Cerebellar cortex (tissue), 1 donor: ENCODE measurements at places on chromosomes 16 and 17.

- DNase-seq = no peak
Measured at GRCh38 chr17:27327871-27328270, 34.0 kb downstream of the WSB1 start.

DNA sequence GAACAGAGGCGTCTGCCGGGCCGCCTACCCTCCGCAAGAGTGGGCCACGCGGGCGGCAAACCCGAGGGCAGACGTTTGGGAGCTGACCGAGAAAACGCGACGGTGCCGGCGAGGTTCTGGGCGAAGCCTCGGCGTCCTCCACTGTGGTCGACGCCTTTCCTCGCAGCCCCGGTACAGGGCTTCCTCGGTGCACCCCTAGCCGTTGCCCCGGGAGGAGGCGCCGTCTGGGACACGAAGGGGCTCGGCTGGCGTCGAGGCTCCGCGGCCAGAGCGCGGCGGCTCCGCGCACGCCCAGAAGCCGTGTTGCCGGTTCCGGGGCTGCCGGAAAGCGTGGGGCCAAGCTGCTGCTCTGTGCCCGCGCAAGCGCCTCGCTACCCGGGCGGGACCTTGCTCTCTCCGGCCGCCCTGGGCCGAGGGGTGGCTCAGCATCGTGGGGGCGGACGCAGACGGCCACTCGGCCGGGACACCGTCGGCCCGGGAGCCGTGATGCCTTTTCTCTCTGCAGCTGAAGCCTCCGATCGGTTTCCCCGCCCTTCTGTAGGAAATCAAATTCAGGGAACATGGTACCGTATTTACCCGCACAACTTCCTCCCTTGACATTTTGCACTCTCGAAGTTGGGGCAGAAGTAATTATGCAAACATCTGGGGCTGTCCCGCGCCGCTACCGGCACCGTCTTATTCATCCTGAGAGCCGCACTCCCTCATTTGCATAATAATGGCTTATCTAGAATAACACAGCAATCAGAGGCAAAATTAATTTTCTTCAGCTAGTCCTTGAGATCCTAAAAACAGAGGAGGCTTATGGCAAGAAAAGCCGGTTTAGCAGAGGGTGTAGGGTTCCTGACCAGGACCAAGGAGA is 7.3 kb upstream of the CBX8 start:
- DNase-seq = no peak

DNA sequence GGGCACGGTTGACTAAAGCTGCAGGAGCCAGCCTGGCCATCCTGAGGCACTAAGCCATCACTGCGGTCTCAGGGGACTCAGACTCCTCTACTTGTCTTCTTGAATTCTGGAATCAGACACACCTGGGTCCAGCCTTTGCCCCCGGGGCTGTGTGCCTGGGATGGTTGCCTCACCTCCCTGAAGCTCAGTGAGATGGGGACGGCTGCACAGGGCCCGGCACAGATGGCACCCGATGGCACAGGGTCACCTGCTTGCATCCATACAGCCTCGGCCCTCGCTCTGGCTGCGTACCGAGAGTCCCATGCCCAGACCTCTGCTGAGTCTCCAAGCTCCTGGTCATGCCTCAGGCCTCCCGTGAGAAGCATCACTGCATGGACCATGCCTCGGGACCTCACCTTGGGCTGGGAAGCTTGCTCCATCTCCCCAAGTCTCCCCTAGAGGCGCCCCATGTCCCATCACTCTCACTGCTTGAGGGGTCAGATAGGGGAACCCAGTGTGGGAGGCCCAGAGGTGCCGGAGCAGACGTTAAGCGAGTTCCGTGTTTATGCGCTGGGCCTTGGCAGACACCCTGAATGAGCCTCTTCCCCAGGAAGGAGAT is 316.3 kb downstream of the SEC14L1 start:
- no peak for DNase-seq

GRCh38 chr17:45038728-45039634 is 12.5 kb downstream of the DCAKD start:
- peak; percentile 50 for DNase-seq

GRCh38 chr16:88965411-88965810 is 11.6 kb downstream of the CBFA2T3 start:
- no peak for DNase-seq

GRCh38 chr16:83994087-83994486 is 26.0 kb downstream of the NECAB2 start:
- no peak for DNase-seq

DNA sequence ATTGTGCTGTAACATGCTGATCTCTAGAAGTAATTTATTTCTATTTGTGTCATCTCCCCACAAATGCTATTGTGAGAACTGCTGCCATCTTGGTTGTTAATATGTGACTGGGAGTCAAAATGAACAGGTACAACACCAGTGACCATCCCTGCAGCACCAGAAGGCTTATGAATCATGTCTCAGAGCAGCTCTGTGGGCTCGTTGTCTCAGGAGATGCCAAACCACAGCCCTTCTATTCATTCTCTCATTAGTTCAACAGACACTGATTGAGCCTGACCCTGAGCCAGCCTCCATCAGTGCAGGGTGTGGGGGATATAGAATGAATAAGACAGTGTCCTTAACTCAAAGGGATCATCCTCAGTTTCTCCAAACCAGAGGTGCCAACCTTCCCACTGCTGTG is 92.5 kb downstream of the UTP18 start:
- DNase-seq = no peak

- DNase-seq = no peak
Measured at GRCh38 chr16:7504844-7505243, 172.2 kb downstream of the RBFOX1 start.

GRCh38 chr17:57327176-57327970 is 71.0 kb downstream of the MSI2 start:
- no peak for DNase-seq

- no peak for DNase-seq
Measured at GRCh38 chr16:11563493-11564040, 23.2 kb downstream of the LITAF start.

DNA sequence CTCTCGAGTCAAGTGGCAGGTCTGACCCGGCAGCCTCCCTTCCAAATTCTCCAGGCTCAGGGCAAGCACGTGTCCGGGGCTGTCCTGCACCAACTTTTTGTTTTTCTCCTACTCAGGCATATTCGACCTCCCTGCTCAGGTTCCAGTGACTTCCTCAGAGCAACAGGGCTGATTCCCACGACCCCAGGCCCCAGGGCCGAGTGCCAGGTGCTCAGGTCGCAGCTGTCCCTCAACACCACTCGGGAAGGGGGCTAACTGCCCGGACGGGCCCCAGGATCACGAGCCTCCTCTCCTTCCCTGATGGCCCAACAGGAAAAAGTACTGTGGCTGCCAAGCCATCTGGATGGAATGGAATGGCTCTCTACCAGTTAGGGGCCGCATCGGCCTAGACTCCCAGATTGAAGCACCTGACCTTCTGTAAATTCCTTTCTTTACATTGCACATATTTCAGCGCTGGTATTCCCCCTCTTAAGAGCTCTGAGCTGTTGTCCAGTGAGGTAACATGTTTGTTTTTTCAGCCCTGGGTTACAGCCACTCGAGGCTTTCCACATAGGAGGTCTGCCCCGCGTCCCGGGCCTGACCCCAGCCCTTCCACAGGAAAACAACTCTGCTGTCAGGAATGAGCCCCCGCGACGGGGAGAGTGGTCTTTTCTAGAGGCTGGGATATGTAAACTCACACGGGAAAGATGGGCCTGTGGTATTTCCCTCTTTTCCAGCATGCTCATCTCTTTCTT is 25.0 kb downstream of the NXN start:
- peak; percentile 72 for DNase-seq

DNA sequence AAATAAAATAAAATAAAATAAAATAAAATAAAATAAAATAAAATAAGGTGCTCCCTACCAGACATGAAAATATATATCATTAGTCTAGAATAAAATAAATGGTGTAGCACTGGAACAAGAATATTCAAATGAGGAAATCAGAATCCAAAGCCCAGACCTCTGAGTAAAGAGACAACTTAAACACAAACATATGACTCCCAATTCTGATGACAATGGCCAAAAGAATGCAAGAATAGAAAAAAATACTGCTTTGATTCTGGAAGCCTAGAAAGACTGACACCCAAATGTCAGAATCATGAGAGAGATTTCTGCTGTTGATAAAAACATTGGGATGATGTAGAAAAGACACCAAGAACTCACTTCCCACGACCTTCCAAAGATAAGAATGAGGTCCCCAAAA is 27.9 kb downstream of the MYOCD start:
- DNase-seq = no peak

DNA sequence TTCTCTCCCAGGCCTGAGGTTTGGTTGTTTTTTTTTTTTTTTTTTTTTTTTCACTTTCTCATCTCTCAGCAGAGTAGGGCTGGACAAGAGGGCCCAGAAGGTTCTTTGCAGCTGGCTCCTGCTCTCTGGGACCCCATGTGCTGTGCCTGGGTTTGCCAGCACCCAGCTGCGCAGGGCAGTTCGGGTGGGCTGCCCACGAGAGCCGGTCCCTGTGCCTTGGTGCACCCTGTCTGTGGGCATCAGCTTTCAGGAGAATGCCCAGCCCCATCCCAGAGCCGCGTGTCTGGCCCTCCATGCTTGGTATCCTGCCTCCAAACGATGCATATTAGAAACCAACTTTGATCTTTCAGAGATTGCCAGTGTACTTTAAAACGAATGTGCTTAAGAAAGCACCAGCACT is 15.0 kb upstream of the GSE1 start:
- no peak for DNase-seq

- no peak for DNase-seq
Measured at GRCh38 chr16:84292011-84292410, 2.7 kb upstream of the WFDC1 start.

GRCh38 chr17:73251871-73252270 is 9.8 kb downstream of the CPSF4L start:
- DNase-seq = no peak

DNA sequence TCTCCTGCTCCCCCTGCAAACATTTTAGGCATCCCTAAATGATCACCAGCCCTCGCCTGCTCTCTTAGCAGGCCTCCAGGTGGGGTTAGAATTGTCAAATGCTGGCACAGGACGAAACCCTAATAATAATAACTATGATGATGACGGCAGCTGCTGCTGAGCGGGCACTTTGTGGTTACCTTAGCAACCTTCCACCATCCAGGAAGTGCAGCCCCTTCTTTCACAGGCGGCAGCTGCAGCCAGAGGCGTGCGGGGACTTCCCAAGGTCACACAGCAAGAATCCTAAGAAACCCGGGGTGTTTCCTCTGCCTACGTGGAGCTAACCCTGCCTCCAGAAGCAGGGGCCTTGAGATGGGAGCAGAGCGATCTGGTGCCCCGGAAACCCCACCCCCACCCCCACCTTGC is 22.4 kb upstream of the EIF1 start:
- DNase-seq = peak; percentile 59

DNA sequence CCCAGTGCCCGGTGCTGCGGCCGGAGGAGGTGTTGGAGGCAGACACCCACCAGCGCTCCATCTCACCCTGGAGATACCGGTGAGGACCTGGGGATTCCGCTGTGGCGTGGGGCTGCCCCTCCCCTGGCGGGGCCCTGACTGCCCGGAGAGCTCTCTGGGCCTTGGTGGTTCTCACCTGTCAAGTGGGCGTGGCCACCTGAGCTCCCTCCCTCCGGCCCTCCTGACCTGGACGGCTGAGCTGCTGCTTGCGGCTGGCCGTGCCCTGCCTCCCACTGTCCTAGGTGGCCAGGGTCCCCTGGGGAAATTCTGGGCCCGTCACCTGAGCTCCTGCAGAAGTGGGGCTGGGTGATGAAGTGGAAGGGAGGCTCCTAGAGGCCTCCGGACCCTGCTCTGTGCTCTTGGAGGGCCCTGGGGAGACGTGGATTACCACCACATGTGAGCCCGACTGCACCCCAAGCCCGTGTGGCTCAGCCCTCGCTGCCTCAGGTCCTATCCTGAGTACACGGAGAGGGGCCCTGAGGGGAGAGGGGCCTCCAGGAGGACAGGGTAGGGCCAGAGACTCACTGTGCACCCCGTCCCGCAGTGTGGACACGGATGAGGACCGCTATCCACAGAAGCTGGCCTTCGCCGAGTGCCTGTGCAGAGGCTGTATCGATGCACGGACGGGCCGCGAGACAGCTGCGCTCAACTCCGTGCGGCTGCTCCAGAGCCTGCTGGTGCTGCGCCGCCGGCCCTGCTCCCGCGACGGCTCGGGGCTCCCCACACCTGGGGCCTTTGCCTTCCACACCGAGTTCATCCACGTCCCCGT is 1.1 kb downstream of the IL17C start:
- no peak for DNase-seq

DNA sequence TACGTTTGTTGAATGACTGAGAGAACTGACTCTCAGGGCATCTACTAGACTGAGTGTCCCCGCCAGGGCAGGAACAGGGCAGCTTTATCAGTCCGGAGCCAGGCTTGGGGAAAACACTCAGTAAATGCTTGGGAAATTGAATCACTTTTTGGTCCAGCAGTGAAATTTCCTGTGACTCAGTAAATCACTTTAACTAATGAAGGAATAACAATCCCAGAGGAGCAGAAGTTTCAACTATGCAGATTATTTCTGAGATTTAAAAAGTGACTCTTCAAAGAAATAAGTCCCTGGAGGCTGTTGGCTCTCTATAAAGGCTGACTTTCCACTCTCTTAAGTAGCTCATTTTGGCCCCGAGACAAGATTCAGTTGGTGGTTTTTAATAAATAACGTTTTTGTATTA is 101.8 kb downstream of the FOXL1 start:
- no peak for DNase-seq

DNA sequence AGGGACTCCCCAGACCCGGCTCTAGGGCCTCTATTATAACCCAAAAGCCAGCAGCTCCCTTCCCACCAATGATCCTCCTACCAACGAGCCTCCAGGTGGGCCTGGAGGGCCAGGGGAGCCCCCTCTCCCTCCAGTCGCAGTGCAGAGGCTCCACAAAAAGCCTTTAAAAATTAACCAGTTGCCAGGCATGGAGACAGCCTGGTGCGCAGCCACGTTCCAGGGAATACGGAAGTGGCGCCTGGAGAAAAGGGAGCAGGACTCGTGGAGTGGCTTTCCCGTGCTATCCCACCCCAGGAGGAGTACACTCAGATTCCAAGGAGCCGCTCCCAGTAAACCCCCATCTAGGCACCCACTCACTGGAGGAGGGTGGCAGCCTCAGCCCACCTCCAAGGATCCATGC is 112.3 kb downstream of the ZNF423 start:
- no peak for DNase-seq

DNA sequence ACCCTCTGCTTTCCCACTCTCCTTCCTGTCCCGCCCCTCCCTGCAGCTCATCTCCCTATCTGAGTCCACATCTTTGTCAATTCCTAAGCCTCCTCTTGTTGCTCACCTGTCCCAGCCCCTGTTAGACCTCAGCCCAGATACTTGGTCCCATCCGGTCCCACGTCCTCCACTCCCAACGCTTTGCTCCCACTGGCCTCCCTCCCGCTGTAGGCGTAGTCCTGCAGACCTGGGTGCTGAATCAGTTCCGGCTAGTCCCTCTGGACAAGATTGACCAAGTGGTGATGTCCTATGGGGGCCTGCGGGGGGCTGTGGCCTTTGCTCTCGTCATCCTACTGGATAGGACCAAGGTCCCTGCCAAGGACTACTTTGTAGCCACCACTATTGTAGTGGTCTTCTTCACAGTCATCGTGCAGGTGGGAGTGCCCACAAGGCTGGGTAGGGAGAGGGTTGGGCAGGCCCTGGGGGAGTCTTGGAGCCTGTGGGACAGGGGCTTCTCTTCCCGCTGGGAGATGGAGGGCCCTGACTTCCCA is 8.0 kb downstream of the SLC9A5 start:
- no peak for DNase-seq
